ENCODE measurements at places on chromosomes 16 and 17.

DNA sequence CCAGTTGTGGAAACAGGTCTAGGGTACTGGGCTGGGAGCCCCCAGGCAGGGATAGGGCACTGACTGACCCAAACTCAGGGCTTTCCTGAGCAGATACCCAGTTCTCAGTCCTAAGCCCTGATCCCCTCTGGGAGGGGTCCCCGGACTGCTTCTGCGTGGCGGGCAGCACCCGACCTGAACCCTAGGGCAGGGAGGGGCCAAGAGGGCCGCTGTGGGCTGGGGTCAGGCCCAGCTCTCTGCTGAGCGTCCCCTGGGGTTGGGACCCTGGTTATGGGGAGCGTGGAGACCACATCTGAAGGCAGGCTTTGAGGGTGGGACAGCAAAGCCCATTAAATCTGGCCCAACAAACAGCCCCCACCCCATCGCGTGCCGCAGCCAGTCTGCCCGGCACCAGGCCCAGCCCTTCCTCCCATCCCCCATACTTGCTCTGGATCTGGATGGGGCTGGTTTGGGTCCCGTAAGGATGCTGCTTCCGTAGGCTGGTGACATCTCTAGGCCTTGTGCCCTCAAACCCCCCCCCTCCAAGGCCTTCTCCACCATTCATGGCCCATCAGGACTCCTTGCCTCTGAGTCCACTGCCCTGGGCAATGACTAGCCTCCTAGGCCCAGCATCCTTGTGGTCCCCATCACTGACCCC is 691 bp upstream of the FAM83G start:
- no peaks in the 10 kb centered on the region for H3K27me3 ChIP-seq
- no peak for DNase-seq
- H3K36me3 ChIP-seq = peaks cover 10% of the 10 kb centered on the region
- peak overlapping the region; percentile 88 for H3K4me3 ChIP-seq

DNA sequence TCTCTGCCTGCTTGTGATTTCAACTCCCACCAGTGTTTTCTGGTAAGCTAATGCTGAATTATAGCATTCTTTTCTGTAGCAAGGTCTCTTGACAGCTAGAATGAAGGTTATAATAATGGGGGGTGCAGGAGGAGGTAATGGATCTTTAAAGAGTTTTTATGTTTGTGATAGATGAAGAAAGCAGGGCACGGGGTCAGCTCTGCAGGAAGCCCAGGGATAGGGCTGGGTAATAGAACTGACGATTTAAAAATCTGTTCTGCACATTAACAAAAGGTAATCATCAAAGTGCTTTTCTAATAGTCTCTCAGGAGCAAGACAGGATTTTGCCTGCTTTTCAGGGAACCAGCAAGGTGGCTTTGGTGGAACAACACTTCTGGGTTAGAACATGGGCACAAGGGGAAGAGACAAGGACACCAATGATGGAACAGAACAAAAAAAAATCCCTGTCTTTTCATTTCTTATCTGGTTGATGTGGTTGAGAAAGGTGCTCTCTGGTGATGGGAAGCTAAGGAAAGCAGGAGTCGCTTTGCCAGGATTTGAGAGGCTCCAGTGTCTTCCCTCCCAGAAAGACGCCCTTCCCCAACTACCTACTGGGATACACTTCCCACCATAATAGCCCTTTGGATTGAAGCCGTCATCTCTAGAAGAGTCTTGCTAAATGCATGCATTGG is 263.1 kb downstream of the PHKB start:
- no peaks in the 10 kb centered on the region for H3K36me3 ChIP-seq
- no peak overlapping the region for H3K27ac ChIP-seq
- peaks cover 15% of the 10 kb centered on the region for H3K27me3 ChIP-seq

- H3K36me3 ChIP-seq = no peaks in the 10 kb centered on the region
- no peak overlapping the region for H3K27ac ChIP-seq
- no peak overlapping the region for H3K4me3 ChIP-seq
- DNase-seq = no peak
Observed at GRCh38 chr17:3543453-3543852, 14.2 kb downstream of the TRPV3 start.

DNA sequence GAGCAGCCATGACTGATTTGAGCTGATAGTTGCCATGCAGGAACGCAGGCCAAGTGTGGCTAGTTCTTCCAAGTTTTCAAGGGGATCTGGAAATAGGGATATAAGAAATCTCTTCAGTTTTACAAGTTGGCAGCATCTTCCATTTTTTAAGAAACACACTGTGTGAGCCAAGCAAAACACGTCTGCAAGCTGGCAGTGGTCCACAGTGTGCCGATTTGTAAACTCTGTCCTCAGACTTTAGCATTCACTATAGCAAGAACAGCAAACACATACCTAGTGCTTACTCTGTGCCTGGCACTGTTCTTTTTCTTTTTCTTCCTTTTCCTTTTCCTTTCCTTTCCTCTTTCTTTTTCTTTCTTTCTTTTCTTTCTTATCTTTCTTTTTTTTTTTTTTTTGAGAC is 2.9 kb downstream of the ORAI3 start:
- H3K27ac ChIP-seq = no peak overlapping the region
- no peaks in the 10 kb centered on the region for H3K27me3 ChIP-seq
- peak overlapping the region; percentile 35 for H3K4me3 ChIP-seq
- H3K4me1 ChIP-seq = peaks cover 16% of the 10 kb centered on the region

- peak overlapping the region; percentile 88 for H3K27ac ChIP-seq
- H3K27me3 ChIP-seq = no peaks in the 10 kb centered on the region
- DNase-seq = peak; percentile 65
Observed at GRCh38 chr17:64063766-64064224, 43.4 kb upstream of the ICAM2 start.

GRCh38 chr17:19013806-19014627 is 9.5 kb upstream of the FAM83G start:
- H3K4me3 ChIP-seq = no peak overlapping the region
- no peak for DNase-seq
- no peak overlapping the region for H3K27ac ChIP-seq
- H3K27me3 ChIP-seq = peaks cover 6% of the 10 kb centered on the region
- peaks cover 7% of the 10 kb centered on the region for H3K36me3 ChIP-seq

GRCh38 chr17:56290101-56290801 is 137.0 kb downstream of the ANKFN1 start:
- H3K27ac ChIP-seq = peak overlapping the region; percentile 69
- peak overlapping the region; percentile 64 for H3K4me3 ChIP-seq
- DNase-seq = no peak
- peaks cover 11% of the 10 kb centered on the region for H3K4me1 ChIP-seq
- no peaks in the 10 kb centered on the region for H3K27me3 ChIP-seq
- no peaks in the 10 kb centered on the region for H3K36me3 ChIP-seq

GRCh38 chr17:57935833-57936807 is 19.1 kb downstream of the CUEDC1 start:
- no peak overlapping the region for H3K27ac ChIP-seq
- no peak overlapping the region for H3K4me3 ChIP-seq
- no peak for DNase-seq
- H3K4me1 ChIP-seq = peaks cover 6% of the 10 kb centered on the region
- H3K27me3 ChIP-seq = peaks cover 42% of the 10 kb centered on the region

DNA sequence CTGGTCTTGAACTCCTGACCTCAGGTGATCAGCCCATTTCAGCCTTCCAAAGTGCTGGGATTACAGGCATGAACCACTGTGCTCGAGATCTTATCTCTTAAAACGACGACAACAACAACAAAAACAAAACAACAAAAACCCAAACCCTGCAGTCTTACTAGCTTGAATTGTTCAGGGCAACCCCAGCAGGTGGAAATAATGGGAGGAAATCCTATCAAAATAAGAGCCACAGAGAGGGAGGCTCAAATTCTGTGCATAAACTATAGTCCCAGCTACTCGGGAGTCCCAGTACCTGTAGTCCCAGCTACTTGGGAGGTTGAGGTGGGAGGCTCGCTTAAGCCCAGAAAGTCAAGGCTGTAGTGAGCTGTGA is 16.5 kb upstream of the ATP6V0A1 start:
- peak overlapping the region; percentile 21 for H3K4me3 ChIP-seq
- H3K27ac ChIP-seq = no peak overlapping the region
- peaks cover 6% of the 10 kb centered on the region for H3K4me1 ChIP-seq
- H3K36me3 ChIP-seq = peaks cover 4% of the 10 kb centered on the region

DNA sequence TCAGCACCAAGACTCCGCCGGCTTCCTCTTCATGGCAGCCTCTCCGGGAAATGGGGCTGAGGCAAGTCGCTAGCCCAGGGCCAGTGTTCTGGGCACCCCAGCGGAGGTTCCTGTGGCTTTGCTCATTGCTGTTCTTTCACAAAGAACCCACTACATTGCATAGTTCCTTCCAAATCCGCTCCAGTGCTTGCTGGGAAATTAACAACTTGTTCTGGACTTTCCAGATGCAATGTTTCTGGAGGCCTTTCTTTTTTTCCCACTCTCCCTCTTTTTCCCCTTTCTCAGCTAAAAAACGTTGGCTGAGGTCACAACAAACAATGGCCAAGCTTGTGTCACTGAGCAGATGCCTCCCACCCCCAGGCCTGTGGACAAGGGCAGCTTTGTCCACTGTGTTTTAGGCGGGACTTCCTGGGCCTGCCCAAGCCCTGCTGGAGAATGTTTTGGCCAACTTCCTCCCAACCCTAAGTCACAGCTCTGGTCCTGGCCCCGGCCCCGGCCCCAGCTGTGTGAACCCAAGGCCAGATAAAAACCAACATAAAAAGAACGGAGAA is 131.5 kb upstream of the RCVRN start:
- peak overlapping the region; percentile 55 for H3K27ac ChIP-seq
- H3K27me3 ChIP-seq = no peaks in the 10 kb centered on the region
- no peaks in the 10 kb centered on the region for H3K36me3 ChIP-seq

GRCh38 chr16:83365166-83365565 is 442.6 kb upstream of the HSBP1 start:
- DNase-seq = no peak
- no peaks in the 10 kb centered on the region for H3K36me3 ChIP-seq
- H3K27ac ChIP-seq = no peak overlapping the region

- peaks cover 9% of the 10 kb centered on the region for H3K4me1 ChIP-seq
- no peak overlapping the region for H3K4me3 ChIP-seq
- no peak overlapping the region for H3K27ac ChIP-seq
- H3K27me3 ChIP-seq = no peaks in the 10 kb centered on the region
- DNase-seq = no peak
Observed at GRCh38 chr17:42660692-42661345, 1.7 kb downstream of the TUBG2 start.

- DNase-seq = no peak
- no peaks in the 10 kb centered on the region for H3K4me1 ChIP-seq
Observed at GRCh38 chr17:3318336-3318735, 20.2 kb upstream of the OR3A1 start.

GRCh38 chr17:48373883-48374282 is 56.1 kb downstream of the SKAP1 start:
- no peak for DNase-seq
- peak overlapping the region; percentile 39 for H3K4me3 ChIP-seq
- H3K4me1 ChIP-seq = peaks cover 16% of the 10 kb centered on the region
- H3K27me3 ChIP-seq = no peaks in the 10 kb centered on the region

- no peaks in the 10 kb centered on the region for H3K36me3 ChIP-seq
- no peak for DNase-seq
- H3K27me3 ChIP-seq = peaks cover 16% of the 10 kb centered on the region
- H3K27ac ChIP-seq = no peak overlapping the region
- no peak overlapping the region for H3K4me3 ChIP-seq
Observed at GRCh38 chr17:54860617-54861470, 39.8 kb upstream of the TOM1L1 start.

GRCh38 chr17:39404542-39405378 is 3.3 kb upstream of the FBXL20 start:
- H3K27ac ChIP-seq = no peak overlapping the region
- no peak for DNase-seq
- H3K36me3 ChIP-seq = peaks cover 33% of the 10 kb centered on the region
- H3K27me3 ChIP-seq = no peaks in the 10 kb centered on the region

DNA sequence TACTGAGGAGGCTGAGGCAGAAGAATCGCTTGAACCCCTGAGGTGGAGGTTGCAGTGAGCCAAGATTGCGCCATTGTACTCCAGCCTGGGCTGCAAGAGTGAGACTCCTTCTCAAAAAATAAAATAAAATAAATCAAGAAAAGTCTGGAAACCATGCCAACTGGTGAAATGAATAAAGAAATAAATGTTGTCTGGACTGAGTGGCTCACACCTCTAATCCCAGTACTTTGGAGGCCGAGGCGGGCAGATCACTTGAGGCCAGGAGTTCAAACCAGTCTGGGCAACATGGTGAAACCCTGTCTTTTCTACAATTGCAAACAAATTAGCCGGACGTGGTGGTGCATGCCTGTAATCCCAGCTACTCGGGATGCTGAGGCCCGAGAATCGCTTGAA is 744 bp upstream of the LRRC37A3 start:
- peak overlapping the region; percentile 93 for H3K27ac ChIP-seq
- peak overlapping the region; percentile 90 for H3K4me3 ChIP-seq
- no peaks in the 10 kb centered on the region for H3K27me3 ChIP-seq
- DNase-seq = no peak
- peaks cover 3% of the 10 kb centered on the region for H3K4me1 ChIP-seq
- peaks cover 11% of the 10 kb centered on the region for H3K36me3 ChIP-seq

GRCh38 chr16:78773291-78773702 is 673.8 kb downstream of the WWOX start:
- no peak overlapping the region for H3K27ac ChIP-seq
- no peak overlapping the region for H3K4me3 ChIP-seq
- H3K27me3 ChIP-seq = no peaks in the 10 kb centered on the region
- no peak for DNase-seq
- peaks cover 23% of the 10 kb centered on the region for H3K4me1 ChIP-seq

- H3K4me3 ChIP-seq = no peak overlapping the region
- no peak for DNase-seq
- peaks cover 25% of the 10 kb centered on the region for H3K36me3 ChIP-seq
- no peaks in the 10 kb centered on the region for H3K27me3 ChIP-seq
- peaks cover 38% of the 10 kb centered on the region for H3K4me1 ChIP-seq
- H3K27ac ChIP-seq = peak overlapping the region; percentile 97
Observed at GRCh38 chr16:11800382-11800718, 3.3 kb upstream of the ZC3H7A start.

GRCh38 chr17:67020293-67020766 is 24.0 kb upstream of the CACNG1 start:
- H3K27me3 ChIP-seq = peaks cover 59% of the 10 kb centered on the region
- H3K4me3 ChIP-seq = no peak overlapping the region
- DNase-seq = no peak
- no peaks in the 10 kb centered on the region for H3K4me1 ChIP-seq

- no peak for DNase-seq
- H3K4me1 ChIP-seq = peaks cover 5% of the 10 kb centered on the region
- no peak overlapping the region for H3K27ac ChIP-seq
- H3K36me3 ChIP-seq = peaks cover 8% of the 10 kb centered on the region
- no peak overlapping the region for H3K4me3 ChIP-seq
- no peaks in the 10 kb centered on the region for H3K27me3 ChIP-seq
Observed at GRCh38 chr17:37322826-37323561, 52.8 kb upstream of the C17orf78 start.

DNA sequence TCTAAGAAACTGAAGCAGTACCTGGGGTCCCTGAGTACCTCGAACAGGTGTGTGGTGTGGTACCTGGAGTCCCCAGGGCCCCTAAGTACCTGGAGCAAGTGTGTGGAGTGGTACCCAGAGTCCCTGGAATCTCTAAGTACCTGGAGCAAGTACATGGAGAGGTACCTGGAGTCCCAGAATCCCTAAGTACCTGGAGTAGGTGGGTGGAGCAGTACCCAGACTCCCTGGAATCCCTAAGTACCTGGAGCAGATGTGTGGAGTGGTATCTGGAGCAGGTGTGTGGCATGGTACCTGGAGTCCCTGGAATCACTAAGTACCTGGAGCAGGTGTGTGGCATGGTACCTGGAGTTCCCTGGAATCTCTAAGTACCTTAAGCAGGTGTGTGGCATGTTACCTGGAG is 22.5 kb upstream of the MED9 start:
- H3K4me3 ChIP-seq = no peak overlapping the region
- H3K4me1 ChIP-seq = no peaks in the 10 kb centered on the region
- H3K36me3 ChIP-seq = no peaks in the 10 kb centered on the region
- no peak overlapping the region for H3K27ac ChIP-seq
- peaks cover 35% of the 10 kb centered on the region for H3K27me3 ChIP-seq
- no peak for DNase-seq

GRCh38 chr17:18031955-18032354 is 7.0 kb downstream of the ATPAF2 start:
- H3K4me3 ChIP-seq = no peak overlapping the region
- peaks cover 12% of the 10 kb centered on the region for H3K4me1 ChIP-seq
- no peak overlapping the region for H3K27ac ChIP-seq
- DNase-seq = no peak
- no peaks in the 10 kb centered on the region for H3K36me3 ChIP-seq
